Kasumi-1 (cell line): ENCODE measurements at places on chromosomes 1 and 21.

DNA sequence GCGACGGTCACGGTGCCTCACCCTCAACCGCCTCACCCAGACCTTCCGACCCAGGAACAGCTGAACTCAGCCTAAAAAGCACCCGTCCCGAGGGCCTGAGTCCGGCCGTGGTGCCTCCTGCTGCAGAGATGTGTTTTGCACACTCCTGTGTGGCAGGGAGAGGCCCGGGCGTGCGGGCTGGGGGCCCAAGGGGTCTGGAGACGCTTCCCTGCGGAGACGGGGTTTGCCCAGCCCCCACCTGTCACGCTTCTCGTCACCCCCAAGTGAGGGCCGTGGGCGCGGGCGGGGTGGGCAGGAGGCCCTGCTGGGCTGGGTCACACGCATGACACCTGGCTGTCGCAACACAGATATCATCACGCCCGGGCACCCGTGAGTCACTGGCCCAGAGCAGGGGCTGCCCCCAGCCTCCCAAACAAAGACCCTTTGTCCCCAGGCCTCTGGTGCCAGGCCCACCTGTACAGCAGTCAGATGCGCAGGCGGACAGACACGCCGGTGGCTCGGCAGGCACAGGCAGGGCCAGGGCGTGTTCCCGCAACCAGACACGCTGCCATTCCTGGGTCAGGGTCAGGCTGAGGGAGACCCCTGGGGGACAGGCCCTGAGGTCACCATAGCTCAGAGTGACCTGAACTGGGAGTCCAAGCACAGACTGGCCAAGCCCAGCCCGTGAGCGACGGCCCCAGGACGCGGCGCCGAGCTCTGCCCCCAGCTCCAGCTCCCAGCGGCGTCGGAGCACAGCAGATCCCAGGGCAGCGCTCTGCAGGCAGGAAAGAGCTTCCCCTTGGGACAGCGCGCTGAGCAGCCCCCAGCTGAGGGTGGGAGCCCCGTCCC, 6.1 kb downstream of the B3GALT6 start:
- no peak for DNase-seq

- DNase-seq: no peak
Observed at GRCh38 chr1:247064304-247064703, 14.3 kb downstream of the ZNF670 start.

DNA sequence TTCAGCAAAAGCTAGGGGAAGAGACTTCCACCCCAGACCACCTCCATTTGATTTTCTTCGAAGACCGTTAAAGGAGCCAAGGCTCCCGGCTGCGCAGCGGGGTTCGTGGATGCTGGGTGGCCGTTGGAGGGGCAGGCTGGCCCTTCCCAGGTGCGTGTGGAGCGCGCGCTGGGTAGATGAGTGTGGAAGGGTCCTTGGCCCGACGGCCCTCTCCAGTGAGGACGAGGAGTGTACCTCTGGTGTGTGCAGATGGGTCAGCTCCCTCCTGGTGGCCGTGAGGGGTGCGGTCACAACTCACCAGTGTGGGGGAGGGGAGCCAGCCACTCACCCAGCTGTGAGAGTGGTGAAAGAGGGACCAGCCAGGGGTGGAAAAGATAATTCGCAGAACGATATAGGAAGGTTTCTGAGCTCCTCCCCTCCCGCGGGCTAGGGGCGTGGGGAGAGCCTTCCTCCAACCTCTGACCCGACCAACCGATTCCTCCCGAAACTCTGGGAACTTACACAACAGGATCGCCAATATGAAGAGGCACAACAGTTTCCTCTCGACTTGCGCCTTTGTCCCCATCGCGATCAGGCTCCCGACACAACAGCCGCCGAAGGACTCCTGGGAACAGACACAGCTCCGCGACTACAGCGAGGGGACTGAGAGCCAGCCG, at the start of gene F11R:
Gene F11R (minus strand): TSS at position 644 of the 656 bp plus-strand sequence. CDS start 79 bp downstream, at position 565.
- DNase-seq: peak; percentile 78

GRCh38 chr1:21299780-21300395, 9.6 kb upstream of the ECE1 start:
- no peak for DNase-seq

- DNase-seq: no peak
Observed at GRCh38 chr1:248813546-248813945, 12.2 kb downstream of the SH3BP5L start.

DNA sequence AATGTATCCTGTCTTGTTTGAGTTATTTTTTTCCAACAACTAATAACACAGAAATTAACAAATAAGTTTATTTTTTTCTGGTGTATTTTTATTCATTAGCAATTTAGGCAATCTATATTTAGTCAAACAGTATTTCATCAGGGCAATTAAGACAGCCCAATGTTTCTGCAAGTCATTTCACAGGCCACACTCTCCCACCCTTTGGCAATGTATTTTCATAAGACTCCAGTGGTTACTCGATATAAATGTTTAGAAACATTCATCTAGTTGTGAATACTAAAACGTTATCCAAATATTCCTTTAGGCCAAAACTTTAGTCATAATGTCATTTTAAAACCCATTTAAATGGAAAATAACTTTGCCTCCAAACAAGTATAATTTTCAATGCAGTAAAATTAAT, 142.1 kb downstream of the KCNT2 start:
- DNase-seq: no peak

DNA sequence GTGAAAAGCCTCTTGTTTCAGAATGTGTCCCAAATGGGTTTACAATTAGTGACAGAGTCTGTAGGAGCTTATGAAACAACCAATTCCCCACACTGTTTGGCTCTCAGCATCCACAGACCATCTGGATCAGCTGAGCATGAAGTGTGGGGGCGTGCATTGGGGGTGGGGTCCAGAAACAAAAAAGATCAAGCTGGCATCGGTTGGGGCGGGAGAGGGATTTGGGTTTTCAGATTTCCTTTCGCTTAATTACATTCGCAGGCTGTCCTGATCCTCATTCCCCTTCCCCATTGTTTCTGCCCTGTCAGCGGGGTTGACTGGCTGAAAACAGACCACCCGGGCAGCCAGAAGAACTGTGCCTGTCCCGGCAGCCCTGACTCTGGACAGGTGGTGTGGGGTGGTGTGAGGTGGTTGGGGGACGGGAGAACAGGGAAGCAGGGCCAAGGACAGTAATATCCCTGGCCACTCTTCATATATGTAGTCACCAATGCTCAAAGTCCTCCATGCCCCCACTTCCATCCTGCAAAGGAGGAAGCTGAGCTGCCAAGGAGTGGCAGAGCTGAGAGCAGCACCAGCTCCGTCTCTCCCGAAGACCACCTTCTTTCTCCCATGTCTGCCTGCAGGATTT, 92.0 kb downstream of the IER5 start:
- DNase-seq: no peak

- no peak for DNase-seq
Observed at GRCh38 chr1:237670302-237670701, 220.4 kb downstream of the ZP4 start.

DNA sequence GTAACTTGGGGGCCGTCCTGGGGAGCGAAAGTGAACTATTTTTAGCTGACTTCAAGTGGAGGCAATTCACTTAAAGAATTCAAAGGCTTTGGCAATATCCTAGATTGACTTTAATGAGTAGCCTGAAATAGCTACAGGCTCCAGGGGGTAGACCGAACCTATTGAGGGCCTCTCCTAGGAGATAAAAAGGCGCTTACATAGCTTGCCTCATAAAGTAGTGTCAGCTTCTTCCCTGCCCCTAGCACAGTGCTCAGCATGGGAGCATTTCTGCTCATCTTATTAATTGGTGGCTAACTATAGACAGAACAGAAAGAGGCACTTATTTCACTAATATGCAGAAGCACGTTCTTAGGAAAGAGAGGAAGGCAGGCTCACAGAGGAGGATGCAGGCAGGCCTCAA, 12.3 kb upstream of the CTNNBIP1 start:
- no peak for DNase-seq

- DNase-seq: no peak
Observed at GRCh38 chr1:2526824-2527555, 594 bp upstream of the PANK4 start.

DNA sequence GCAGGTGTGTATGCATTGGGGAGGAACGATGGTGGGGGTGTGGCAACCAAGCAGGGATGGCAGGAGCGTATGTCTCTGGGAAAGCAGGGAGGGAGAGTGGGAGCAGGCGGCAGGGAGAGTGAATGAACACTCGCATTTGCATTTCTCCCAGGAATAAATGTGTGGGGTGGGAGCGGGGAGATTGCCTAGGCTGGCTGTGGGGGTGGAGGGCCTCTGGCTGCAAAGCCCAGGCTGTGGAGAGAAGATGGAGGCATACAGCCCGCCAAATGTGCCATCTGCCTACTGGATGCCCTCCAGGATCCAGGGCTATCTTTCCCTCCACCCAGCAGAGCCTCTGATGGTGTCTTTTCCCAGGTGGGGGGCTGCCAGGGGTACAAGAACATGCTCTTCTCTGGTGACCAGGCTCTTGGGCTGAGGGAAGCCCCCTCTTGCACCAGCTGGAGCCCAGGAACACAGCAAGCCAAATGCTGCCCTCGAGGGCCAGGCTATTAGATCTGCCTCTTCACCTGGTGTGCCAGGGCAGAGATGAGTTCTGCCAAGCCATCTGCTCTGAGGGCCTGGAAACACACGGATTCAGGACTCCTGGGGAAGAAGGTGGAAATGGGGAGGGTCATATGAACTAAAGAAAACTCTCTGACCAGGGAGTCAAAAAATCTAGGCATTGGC, 1.7 kb upstream of the OPTC start:
- DNase-seq: no peak

DNA sequence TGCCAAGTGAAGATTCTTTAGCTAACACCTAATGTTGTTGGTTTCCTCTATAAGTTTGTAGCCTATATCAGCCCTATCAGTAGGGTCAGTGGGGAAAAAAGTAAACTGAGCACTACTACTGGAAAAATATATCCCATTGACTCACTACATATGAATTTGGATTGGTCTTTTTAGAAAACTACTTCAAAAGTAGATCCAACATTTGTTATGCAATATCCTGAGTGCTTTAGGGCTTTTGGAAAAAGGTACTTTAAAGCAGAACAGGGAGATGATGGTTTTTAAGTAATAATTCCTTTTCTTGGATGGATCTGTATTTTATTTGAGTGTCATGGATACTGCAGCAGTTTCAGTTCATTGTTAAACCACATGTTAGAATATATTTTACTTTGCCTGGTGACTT, 7.1 kb downstream of the C1orf21 start:
- no peak for DNase-seq

- no peak for DNase-seq
Observed at GRCh38 chr1:225713281-225713680, 60.4 kb upstream of the ENAH start.

DNA sequence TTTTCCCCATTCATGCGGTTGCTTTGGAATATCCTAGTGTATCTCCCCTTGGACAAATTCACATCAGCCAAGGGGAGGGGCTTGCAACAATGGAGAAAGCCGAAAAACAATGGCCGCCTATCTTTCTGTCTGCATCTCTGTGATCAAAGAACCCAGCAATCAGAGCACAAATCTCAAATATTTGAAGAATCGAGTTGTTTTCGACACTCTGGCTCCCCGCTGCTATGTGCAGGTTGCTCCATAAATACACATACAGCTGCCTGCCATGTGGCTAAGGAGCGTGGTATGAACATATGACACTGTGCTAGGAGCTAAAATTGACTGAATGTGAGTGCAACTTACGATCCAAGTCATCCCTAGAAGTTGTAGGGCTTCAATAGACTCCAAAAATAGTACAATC, 8.5 kb downstream of the CFHR4 start:
- no peak for DNase-seq

GRCh38 chr1:11479375-11479979, 522 bp downstream of the DISP3 start:
- no peak for DNase-seq

DNA sequence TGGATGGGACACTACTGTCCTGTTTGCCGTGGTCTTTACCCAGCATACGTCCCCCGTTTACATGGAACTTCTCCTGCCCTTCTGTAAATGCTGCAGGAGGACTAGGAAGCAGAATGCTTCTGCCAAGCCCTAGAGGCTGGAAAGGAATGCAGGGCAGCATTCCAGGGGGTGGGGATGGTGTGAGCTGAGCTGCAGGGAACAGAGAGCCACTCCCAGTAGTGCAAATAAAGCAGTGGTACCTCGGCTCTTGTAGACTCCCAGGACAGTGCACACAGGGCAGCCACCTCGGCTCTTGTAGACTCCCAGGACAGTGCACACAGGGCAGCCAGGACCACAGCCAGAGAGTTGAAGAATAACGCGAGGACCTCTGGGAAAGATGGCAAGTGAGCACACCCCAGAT, 35.4 kb downstream of the PTPRU start:
- DNase-seq: no peak

DNA sequence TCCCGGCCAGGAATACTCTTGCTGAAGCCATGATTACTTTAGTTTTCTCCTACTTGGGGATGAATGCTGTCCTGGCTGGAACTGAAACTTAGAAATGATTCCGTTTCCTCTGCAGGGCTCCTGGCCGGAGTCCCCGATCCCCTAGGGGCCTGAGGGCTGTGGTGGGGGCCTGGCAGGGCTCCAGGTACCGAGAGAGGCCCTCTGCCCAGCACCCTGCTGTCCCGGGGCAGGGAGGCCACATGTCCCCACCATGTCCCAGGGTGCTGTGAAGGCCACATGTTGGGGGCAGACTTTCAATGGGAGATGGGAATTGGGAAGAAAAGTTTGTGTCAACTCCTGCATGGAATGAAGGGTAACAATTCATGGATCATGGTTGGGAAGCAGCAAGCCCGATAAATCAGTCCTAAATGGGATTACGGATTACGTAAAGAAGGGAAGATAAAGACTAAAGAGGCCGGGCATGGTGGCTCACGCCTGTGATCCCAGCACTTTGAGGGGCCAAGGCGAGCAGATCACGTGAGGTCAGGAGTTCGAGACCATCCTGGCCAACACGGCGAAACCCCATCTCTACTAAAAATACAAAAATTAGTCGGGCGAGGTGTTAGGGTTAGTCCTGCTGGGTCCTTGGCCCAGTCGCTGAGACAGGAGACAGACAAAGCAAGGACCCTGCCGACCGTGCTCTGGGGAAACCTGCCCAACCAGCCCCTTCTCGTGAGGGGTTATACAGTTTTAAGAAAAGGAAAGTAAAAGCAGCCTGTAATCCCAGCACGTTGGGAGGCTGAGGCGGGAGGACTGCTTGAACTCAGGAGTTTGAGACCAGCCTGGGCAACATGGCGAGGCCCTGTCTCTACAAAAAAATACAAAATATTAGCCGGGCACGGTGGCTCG, 37.6 kb downstream of the MORN1 start:
- no peak for DNase-seq

GRCh38 chr1:162292422-162292849, 84.2 kb downstream of the SPATA46 start:
- no peak for DNase-seq
